ENCODE measurements at places on chromosomes 5 and 9.

DNA sequence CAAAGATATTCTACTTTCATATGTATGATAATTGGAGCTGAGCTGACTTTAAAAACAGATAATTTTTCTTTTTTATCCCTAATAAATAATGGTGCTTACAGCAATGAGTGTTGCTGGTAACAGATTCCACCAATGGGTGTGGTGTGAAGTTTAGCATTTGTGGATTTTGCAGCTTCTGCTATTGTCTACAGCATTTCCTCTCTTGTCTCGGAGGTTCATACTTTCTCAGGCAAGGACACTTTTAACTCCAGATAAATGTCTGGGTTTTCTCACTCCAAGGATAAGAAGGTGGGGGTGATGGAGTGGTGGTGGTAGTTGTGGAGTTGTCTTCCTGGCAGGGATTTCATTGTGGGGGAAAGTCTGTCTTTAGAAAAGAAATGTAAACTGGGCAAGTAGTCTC, 120.0 kb upstream of the CDKN2B start:
- peak; percentile 54 for DNase-seq

DNA sequence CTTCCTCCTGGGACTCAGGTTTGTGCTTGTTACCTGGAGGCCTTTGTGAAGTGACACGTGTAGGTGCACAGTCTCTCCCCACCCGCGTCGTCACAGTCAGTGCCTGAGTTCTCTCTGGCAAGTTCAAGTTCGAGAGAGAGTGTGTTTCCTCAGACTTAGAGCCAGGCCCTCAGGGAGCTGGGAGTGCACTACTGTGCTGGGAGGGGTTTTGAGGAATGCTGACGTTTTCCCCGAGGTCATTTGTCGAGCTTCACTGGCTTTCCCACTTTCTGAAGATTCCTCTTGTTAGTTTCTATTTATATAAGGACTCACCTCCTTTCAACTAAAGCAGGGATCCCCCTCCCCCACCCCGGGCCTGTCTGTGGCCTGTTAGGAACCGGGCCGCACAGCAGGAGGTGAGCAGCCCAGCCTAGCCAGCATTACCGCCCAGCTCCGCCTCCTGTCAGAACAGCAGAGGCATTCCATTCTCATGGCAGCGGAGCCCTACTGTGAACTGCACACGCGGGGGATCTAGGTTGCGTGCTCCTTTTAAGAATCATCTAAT, 209.2 kb downstream of the DIRAS2 start:
- DNase-seq = peak; percentile 17

- peak; percentile 73 for DNase-seq
Measured at GRCh38 chr5:179404321-179405053, 59.2 kb upstream of the ADAMTS2 start.

GRCh38 chr9:70261131-70261870, 2.5 kb downstream of the SMC5 start:
- DNase-seq = no peak

DNA sequence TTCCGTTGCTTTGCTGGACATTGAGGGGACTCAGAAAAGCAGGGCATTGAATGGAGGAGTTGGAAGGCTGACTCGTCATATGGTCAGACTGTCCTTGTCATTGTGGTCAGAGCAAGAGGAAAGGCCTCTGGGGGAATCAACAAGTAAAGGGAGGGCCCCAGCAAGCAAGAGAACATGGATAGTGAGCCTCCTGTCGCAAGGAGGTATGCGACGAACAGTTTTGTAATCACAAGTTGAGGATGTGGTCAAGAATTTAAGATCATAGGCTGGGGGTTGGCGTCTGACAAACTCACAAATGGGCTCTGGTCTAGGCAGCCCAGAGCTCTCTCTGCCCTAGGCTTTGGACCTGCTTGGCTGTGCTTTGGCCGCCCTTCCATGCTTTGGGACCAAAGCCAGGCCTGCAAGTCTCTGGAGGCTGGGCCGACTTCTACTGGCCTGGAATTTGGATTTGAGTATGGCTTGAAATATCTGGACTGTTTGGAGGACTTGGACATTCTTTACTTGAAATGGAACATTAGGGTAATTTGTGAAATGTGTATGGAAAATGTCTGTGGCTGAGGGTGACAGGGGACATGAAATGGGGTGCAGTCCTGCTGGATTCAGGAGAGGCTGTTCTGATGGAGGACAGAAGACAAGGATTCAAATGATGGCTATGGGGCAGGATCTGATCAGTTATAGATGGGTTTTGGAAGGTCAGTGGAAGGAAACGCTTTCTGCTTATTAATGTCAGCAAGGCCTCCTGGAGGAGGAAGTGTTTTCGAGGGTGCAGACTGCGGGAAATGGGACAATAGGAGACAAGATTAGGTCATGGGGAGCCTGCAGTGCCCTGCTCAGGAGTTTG, 19.2 kb upstream of the NDST1 start:
- DNase-seq = peak; percentile 70

DNA sequence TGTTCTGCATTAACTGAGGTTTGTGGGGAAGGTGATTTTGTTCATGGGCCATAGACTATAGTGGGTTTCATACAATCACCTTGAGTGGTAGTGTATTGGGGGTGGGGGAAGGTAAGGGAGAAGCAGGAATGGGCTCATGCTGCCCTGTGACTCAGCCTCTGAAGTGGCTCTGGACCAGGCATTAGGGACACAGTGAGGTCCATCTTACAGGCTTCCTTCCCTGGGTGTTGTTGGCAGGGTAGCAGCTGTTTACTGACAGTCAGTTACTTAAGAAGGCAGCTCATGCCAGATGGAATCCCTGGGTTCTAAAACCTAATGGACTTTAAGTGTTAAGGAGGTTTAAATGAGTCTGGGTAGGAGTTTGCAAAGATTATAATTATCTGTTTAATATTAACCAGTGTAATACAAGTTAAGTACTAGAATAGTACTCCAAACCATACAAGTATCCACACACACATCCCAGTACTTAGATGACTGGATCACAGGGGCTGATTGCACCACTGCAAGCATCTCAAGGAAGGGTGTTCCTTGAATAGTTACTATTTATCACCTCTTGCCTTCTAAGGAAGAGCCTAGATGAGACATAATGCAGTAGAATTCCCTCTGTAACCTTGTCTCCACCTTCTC, 59.3 kb downstream of the CAST start:
- peak; percentile 28 for DNase-seq

GRCh38 chr5:60673334-60673733, 26.6 kb downstream of the DEPDC1B start:
- DNase-seq = no peak

GRCh38 chr9:69255591-69255990, 69.4 kb upstream of the ENTREP1 start:
- no peak for DNase-seq

DNA sequence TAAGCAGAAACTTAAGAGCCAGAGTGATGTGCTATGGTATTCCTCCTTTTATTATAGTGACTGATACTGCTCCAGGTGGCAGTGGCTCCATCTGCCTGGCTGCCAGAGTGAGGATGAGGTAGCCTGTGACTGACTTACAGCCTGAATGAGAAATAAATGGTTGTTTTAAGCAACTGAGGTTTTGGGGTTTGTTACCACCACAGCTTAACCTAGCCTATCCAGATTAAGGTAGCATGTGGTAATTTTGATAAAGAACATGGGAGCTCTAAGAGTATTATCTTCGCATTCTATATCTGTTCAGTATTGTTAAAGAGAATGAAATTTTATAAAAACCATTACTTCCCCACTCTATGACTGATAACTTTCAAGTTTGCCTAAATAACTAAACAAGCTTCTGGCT, 39.0 kb downstream of the GOLPH3 start:
- DNase-seq = no peak

DNA sequence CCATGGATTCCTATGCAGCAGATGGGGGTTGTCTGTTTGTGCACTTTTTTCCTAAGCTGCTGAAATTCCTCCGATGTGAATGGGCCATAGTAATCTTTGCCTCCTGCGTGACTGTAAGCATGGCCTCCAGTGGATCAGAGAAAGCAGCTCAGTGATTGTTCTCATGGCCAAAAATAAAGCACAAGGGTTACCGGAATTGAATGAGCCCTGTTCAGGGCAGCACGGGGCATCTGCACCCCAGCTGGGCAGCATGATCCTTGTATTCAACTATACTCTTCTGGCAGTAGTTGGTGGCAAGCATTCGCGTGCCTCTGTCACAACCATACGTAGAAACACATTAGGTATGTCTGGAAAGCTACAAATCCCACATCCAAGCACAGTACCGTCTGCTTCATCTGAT, 193.9 kb downstream of the RORB start:
- DNase-seq = no peak

DNA sequence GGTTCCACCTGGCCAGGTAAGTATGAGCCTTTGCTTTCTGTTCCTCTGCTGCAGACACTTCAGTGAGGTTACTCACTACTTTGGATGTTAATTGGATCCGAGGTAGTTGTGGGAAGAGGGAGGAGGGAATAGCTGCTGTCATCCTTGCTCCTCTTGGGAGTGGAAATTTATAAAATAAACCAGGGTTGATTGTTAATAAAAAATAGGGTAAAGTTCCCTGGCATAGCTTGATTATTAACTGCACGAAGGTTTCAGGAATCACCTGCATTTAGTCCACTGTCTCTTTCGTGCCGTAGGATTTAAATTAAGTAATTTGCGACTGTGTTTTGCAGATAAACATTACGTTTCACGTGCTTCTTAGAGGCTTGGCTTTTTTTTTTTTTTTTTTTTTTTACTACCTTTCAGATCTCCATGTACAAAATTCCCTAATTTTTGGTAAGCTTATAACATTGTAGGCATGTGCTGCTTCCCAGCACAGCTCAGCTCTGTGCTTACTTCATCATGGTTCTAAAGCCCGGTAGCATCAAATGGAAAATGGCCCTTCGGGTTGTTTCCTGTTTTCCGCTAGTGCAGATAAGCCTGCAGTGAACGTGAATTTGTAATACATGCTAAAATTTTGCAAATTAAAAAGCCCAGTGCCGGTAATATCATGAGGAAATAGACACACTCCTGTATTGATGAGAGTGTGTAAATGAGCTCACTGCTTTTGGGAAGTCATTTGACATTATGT, 26.9 kb upstream of the LTC4S start:
- no peak for DNase-seq

DNA sequence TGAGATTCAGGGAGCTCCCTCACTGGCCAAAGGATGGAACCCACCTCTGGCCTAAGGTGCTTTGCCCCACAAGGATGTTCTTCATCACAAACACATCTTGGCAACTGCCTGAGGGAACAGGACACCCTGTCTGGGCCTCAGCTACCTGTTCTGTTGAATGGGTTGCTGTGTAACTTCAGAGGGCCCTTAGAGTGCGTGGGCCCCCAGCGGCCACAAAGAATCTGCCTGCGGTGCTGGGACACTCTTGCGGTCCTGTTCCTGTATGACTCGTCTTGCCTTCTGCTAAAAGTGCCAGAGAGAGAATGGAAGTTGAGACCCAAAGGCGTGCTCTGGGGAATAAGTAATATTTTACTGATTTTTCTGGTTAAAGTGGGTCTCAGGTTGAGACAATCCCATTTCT, 14.1 kb upstream of the RPL26L1 start:
- no peak for DNase-seq

GRCh38 chr9:37956904-37957663, 53.2 kb upstream of the SLC25A51 start:
- no peak for DNase-seq

GRCh38 chr9:4596165-4596922, 65.8 kb upstream of the PLPP6 start:
- no peak for DNase-seq

DNA sequence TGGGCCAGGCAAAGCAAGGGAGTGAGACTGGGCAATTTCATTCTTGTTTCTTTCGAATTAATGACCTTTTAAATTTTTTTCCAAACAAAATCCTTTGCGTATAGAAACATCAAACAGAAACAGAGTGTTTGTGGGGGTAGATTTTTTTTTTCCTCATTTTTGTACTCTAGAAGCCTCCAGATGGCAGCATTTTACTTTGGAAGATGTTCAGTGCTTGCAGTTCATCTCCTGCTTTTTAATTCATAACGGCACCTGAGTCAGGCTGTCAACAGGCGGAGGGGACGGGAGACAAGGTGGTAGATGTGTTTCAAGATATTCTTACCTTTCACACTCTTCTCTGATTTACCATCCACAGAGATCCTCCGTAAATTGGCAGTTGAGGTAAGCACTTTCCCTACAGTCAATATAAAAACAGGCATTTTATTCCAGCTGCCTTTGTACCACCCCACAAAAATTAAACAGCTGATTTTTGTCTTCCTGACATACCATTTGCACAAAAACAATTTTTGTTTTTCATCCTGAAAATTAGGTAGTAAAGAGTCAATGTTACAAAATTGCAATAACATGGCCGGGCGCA, 99.5 kb upstream of the FBXL17 start:
- DNase-seq = peak; percentile 25

DNA sequence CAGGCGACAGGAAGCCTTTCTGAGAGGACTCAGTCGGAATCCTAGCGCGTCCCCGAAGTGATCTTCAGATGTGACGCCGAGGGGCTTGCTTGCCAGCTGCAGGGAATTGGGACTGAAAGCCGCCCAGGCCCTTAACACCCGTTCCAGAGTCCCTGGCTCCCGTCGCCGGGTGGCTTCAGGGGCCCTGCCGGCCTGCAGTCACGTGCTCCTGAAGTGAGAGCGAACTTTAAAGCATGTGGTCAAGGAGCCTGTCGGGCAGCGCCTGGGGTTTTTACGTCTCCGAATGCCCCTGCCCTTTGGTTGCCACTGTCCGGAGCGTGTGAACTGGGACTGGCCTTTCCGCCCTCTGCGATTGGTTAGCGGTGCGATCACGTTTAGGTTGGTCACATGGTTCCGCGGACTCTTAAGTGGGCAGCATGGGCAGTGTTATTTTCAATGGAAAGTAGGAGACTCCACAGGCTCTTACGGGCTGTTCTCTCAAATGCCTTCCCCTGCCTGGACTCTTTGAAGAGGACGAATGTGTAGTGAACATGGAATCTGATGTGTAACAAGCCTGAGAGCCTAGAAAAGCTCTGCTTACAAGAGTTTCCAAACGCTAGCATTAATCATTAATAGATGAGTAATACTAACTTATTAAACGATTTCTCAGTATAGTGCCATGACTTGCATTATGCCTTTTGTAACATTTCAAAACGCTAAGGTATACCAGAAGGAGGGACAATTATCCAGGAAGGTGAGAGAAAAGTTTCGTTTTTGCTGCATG, 1.9 kb downstream of the VLDLR start:
- DNase-seq = peak; percentile 51

GRCh38 chr5:14935341-14935740, 63.8 kb upstream of the ANKH start:
- DNase-seq = no peak

GRCh38 chr9:4678679-4679267, 596 bp upstream of the CDC37L1 start:
- no peak for DNase-seq

- DNase-seq = no peak
Measured at GRCh38 chr5:157892974-157893373, 34.0 kb upstream of the CLINT1 start.

- DNase-seq = no peak
Measured at GRCh38 chr5:115578657-115579056, 23.6 kb downstream of the TICAM2 start.

DNA sequence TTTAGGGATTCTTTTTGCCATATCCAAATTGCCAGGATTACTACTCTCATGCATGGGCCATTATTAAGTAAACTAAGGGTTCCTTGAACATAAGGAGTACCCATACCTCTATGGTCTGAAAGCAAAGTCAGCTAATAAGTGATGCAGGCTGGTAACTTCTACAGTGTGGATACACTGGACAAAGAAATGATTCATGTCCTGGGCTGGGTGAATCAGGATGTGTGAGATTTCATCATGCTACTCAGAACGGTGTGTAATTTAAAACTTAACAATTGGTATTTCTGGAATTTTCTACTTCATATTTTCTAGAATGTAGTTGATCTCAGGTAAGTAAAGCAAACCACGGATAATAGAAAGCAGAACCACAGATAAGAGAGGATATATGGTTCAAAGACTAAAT, 428.8 kb downstream of the CHSY3 start:
- DNase-seq = peak; percentile 40

- DNase-seq = no peak
Measured at GRCh38 chr5:61966997-61967396, 339.0 kb upstream of the KIF2A start.

GRCh38 chr5:36177715-36178523, 26.0 kb downstream of the SKP2 start:
- DNase-seq = peak; percentile 53
